ENCODE measurements at places on chromosomes 2 and 18. TPM values are rescaled to one million over a fixed set of nuclear protein-coding genes. Genes with fewer than 3 reads are reported as not detected.

CIB4 gene
- total RNA-seq = not detected

GAL3ST2 gene
- total RNA-seq = not detected

ALK gene
- not detected for total RNA-seq

PREB gene
- total RNA-seq = 50.9 TPM

KRTCAP3 gene
- not detected for total RNA-seq

LRRC30 gene
- total RNA-seq = not detected

GALR1 gene
- not detected for total RNA-seq

EML6 gene
- 0.63 TPM for total RNA-seq

C2orf72 gene
- total RNA-seq = not detected

Data from endothelial cell of coronary artery (primary cell).